ENCODE measurements at places on chromosomes 5 and 9.

DNA sequence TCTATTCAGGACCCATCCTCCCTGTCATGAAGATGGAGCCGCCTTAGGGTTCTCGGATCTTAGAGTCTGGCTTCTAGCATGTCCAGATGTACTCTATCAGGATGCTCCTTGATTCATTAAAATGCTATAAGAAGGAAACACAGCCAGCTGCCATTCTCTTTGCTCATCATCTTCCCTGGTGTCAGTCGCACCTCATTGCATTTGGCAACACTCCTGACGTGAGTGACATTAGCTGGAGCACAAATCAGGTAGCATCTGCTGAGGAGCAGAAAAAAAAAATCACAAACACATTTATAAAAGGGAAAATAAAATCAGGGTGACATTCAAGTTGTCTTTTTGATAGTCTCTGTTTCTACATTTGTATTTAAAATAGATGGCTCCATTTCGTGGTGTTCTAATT, 226.1 kb upstream of the NMUR2 start:
- DNase-seq, result no peak

GRCh38 chr5:124764992-124765611, 18.7 kb upstream of the ZNF608 start:
- DNase-seq, result no peak

DNA sequence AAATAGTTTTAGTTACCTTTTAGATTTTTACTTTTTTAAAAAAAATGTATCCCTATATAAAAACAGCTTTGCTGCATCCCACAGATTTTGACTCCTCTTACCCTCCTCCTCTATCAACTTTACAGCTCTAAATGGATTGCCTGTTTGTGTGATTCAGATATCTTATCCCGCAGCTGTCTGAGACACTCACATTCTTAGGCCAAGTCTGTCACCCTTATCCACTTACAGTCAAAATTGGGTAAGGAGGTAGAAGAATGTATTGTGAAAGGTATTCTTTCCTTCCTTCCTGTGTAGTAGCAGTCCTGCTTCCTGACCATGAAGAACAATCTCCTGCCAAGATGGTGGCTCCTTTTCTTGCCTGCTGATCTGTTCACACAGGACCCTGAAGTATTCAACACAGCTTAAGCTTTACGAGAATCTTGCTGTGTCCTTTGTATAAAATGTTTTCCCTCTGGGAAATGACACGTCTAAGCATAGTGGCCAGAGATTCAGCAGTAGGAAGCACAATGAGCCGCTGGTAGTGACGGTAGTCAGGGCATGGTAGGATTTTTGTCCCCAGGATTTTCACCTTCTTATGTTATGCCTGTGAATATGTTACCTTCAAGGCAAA, 67.7 kb upstream of the ST8SIA4 start:
- no peak for DNase-seq

DNA sequence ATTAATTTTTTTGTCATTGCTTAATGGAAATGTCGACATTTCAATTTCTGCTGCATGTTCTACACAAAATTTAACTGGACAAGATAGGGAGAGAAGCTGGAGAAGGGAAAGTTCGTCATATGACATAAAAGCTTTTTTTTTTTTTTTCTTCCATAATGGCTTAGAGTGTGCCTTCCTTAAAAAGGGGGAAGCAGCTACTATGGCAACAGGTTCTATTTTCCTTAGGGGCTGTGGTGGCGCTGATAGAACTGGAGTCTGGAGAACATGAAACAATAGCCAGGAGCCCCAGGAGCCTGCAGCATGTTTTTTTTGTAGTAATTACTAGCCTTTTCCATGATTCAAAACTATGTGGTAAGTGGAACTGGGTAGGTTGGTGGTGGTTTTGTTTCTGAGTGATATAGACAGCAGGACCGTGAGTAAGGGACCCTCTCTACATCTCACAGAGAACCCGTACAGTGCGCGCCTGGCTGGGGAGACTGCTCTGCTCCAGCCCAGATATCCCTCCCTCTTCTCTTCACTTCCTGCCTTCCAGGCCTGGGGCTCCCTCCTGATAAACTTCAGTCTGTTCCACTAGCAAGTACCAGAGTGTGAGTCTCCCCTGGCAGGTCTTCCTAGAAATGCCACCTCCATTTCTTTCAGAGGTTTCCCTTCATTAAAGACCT, 301.6 kb downstream of the NR3C1 start:
- no peak for DNase-seq

GRCh38 chr5:94395468-94395867, 222.9 kb downstream of the KIAA0825 start:
- no peak for DNase-seq

DNA sequence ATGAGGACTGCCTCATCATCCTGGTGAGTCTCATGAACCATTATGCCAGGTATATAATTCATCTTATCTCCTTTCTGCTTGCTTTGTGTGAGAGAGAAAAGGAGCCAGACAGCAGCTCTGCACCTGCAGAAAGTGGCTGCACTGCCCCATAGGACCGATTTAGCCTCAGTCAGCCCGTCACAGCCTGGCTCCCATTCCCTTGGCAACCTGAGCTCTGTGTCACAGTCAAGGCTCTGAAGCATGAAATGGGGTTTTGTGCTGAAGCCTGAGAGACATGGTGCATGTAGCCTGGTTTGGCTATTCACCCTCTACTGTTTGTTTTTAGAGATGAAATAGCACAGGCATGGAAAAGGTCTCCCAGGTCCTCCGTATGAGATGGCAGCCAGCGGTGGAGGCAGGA, 198.3 kb downstream of the KCTD16 start:
- peak; percentile 57 for DNase-seq

DNA sequence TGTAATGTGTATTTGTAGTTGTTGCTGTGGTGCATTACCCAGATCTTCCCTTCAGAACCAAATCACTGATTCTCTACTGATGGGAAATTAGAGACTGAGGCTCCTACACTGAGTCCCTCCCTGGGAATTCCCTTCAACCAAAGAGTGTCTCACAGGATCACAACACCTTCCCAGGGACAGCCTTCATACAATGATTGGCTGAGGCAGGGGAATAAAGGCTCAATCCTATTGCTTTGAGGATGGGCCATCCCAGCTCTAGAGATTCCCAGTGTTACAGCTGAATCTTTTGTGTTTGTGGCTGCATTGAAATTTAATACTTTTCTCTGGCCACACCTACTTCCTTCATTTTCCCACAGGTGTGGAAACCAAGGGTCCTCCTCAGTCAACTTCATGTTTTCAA, 96.4 kb upstream of the ELL2 start:
- no peak for DNase-seq

DNA sequence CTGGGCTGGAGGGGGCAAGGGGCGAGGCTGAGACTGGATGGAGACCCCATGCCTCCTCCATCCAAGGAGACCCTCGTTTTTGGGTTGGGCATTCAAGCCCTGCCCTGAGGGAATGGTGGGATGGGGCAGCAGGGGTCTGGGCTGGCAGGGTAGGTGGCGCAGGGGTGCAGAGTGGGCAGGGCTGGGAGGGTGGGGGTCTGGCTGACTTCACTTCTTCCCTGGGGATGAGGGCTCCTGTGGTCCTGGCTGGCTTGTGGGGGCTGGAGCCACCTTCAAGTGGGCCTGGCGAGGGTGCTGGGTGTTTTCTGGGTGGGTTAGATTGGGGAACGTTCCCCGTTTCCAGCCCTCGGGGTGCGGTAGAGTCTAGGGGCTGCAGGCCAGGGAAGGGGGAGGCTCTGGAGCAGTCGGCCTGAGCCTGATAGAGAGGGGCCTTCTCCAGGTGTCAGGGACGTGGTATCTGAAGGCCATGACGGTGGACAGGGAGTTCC, 412 bp downstream of the LCN1 start:
- DNase-seq, result no peak

- peak; percentile 86 for DNase-seq
Observed at GRCh38 chr9:116156621-116157314, 3.2 kb downstream of the PAPPA start.

DNA sequence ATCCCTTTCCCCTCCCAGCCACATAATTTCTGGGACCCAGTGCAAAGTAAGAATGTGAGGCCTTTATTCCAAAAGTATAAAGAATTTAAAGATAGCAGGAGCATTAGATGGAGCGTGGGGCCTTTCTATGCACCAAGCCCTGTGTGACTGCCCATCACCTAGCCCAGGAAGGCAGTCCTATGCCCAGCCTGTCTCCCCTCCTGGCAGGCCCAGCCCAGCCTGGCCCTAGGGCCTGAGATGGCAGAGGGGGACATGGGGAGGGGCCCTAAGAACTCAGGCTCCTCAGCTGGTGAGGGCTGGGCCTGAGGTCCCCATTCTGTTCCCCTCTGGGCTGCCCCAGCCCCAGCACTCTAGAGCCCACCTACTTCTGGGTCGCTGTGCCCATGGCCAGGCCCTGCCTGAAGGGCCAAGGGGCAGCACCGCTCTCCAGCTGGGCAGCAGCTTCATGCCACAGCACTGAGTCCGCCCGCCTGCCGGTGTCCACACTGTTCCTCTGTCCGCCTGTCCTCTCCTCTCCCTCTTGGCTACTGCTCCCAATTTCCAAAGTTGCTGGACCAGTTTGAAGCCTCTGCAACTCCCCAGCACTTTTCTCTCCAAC, 995 bp upstream of the SLC23A1 start:
- no peak for DNase-seq

DNA sequence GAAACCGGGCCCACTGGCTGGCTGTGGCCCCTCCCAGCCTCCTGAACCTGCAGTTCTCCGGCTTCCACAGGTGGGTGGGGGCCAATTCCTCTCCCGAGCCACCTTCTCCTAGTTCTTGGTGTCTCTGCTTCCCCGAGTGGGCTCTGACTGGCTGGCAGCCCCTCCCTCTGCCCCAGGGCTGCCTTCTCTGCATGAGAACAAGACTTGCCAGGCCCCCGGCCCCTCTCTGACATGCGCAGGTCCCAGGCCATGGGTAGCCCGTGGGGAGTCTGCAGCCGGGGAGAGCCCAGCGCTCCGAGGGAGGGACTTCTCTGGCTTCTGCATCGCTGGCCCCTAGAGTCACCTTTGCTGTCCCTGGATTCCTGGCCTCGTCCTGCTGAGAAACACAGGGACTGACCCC, 421.7 kb downstream of the IRX2 start:
- no peak for DNase-seq

DNA sequence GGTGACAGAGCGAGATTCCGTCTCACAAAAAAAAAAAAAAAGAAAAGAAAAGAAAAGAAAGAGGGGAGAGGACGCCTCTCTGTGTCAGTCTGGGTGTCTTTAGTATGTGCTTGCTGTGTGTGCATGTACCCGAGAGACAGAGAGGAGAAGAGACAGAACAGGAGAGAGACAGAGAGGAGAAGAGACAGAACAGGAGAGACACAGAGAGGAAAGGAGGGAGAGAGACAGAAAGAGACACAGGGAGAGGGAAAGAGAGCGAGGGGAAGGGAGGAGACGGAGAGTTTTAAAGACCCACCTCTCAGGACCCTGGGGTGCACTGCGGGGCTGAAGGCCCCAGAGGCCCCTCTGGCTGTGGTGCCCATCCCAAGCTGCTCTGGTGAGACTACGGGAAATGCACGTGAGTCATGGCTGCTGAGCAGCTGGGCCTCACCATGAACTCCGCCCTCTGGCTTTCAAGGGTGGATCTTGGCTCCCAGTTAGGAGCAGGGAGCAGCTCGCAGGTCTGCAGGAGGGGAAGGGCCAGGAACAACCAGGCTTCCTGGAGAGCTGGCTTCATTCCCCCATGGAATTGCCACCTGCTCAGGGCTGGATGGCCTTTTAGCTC, 7.9 kb downstream of the SLC6A3 start:
- DNase-seq, result peak; percentile 16

DNA sequence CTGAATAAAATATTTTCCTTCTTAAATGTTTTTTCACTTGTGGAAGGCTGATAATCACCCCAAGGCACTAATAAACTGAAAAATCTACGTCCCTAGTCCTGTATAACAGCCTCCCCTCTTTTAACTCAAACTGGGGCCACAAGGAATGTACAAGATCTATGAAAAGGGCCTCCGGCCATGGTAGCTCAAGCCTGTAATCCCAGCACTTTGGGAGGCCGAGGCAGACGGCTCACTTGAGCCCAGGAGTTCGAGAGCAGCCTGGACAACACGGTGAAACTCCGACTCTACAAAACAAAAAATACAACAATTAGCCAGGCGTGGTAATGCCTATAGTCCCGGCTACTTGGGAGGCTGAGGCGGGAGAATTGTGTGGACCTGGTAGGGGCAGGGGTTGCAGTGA, 23.6 kb downstream of the RNF145 start:
- DNase-seq, result no peak

- DNase-seq, result peak; percentile 63
Observed at GRCh38 chr9:4375424-4376200, 75.7 kb upstream of the GLIS3 start.

DNA sequence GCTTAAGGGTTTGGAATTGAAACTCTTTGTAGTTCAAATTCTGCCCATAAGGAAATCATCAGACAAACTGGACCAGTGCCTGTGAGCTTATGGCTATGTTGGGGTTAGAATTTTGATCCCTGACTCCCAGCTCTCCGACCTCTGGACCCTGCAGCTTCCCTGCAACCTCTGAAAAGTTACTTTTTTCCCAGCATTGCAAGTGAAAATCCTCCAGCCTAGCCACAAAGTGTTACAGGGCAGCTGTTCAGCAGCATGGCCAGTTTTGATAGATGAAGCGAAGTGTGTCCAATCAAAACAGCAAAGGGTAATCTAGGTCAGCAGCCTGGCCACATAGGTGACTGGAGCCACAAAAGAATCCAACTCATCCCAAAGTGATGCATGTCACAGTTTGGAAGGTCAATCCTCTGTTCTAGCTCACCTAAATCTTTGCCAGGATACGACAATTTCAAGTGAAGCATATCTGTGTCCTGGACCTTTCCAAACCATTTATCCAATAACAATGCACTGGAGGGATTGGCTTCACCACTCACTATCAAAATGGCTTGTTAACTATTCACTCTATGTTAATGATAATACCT, 4.7 kb upstream of the CPEB4 start:
- no peak for DNase-seq

DNA sequence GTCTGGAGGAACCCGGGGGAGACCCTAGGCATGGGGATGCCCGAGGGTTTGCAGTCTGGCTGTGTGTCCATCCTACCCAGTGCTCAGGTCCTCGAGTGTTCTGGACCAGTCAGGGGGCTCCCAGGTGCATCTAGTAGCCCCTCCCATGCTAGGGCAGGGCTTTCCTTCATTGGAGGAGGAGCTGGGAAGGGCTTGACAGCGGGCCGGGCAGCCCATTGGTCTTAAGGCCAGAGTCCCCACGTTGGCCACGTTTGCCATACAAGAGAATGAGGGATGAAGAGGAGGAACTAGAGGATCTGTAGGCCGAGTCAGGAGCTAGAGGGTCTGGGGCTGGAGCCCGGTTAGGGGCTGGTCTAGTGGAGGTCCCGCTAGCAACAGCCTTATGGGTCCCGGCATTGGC, 37.3 kb upstream of the CTSV start:
- DNase-seq, result no peak

- no peak for DNase-seq
Observed at GRCh38 chr5:13662626-13663025, 281.9 kb downstream of the DNAH5 start.

GRCh38 chr5:64534033-64534432, 28.2 kb downstream of the RGS7BP start:
- DNase-seq, result no peak

Measured in astrocyte of the hippocampus (primary cell).